ENCODE measurements at places on chromosomes 12 and 14.

DNA sequence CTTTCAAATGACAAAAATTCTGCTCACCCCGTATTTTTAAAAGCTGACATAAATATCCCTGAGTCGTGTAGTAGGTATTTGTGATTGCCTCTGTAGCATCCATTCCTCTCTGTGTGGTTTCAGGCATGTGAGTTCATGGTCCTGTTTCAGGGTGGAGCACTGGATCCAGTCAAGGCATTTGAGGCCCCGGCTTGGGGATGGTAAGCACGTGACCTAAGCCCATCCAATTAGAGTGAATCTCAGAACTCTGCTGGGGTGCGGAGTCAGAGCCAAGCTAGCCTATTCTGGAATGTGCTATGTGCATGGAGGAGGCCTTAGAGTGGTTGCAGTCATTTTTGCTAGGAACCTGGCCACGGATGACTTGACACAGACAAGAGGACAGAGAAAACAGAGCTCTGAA, 4.3 kb upstream of the CSRP2 start:
- no peak for DNase-seq

- DNase-seq, result no peak
Observed at GRCh38 chr12:72264548-72265175, 7.5 kb upstream of the TRHDE start.

DNA sequence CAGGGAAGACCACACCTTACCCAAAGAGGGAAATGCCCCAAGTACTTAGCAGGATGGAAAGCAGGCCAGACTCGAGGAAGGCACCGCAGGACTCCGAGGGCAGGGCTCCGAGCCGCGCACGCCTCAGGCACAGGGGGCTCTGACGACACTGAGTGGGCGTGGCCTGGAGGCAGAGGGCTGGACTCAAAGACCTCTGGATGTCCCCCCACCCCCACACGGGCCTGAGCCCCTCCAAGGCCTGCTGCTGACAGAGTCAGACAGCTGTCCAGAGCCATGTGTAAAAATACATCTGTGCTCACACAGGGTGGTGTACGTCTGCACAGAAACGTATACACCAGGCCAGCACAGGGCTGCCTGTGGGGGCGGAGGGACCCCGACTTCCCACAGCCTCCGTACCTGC, 1.4 kb downstream of the AKT1 start:
- DNase-seq, result peak; percentile 99

DNA sequence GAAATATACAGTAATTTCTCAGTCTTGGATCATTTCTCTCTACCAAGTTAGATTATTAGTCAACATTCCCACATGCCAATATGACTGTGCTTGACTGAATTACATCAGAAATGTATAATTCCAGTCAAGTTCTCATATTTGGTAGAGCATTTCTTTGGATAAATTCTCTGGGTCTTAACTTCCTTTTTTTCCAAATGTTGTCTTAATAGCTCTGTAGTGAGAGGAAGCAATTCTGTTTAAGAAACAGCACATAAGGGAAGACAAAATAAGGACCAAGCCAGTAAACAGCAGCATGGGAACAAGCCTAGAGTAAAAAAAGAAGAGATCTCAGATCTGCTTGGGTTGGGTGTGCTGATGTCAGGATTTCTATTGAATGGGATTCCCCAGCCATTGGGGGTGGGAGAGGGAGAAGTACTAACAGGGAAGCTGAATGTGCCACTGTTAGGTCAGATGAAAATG, 14.2 kb upstream of the DYRK2 start:
- no peak for DNase-seq

DNA sequence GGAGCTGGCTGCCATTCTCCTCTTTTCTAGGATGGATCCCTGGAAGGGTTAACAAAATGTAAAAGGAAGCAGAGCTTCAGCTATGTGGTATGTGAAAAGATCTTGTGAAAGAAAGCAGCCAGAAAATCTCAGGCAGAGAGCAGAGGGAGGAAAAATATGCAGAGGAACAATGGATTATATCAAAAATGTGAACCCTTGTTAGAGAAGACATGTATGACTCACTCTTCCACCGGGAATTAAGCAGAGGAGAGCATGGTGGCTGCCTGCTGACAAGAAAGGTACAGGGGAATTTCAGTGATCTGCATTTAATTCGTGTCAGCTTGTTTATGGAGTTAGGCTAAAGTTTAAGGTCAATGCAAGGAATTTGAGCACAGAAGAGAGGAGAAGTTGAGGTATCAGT, 46.3 kb downstream of the KCNA1 start:
- DNase-seq, result no peak
